ENCODE measurements at places on chromosomes 2 and 18.
A peak's percentile ranks its signal among the peaks of the same experiment; 100 is the strongest.

DNA sequence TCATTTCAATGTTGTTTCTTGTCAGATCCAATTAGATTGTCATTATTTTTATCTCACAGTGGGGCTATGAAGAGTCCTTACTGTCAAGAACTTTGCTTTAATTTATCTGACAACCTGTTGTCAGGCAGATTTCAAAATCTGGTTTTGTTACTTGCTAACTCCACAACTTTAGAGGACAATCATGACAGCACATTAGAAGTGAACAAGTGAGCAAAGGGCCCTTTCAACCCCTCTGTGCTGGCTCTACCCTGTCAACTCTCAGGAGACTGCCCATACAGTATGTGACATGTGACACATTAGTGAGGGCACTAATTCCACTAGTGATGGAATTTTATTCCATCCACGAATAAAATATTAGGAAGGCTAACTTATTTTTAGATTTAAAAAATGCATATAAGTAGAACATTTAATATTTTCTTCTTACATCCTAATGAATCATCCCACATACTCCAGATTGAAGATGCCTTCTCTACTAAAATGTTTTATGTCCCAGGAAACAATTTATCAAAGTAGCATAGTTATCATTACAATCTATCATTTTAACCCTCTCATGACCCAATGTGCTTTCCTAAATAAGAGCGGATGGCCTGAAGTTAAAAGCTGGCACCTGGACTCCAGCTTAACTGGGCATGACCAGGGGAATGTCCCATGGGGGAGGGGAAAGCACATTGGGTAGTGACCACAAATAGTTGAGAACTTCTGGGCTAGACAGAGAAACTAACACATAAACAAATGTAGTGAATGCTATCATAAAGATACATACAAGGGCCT lies 97.6 kb upstream of the PPP1CB start:
- DNase-seq: no peak

- DNase-seq: no peak
These were observed 154.6 kb downstream of the ANKRD36 start for GRCh38 chr2:97267411-97268074.

DNA sequence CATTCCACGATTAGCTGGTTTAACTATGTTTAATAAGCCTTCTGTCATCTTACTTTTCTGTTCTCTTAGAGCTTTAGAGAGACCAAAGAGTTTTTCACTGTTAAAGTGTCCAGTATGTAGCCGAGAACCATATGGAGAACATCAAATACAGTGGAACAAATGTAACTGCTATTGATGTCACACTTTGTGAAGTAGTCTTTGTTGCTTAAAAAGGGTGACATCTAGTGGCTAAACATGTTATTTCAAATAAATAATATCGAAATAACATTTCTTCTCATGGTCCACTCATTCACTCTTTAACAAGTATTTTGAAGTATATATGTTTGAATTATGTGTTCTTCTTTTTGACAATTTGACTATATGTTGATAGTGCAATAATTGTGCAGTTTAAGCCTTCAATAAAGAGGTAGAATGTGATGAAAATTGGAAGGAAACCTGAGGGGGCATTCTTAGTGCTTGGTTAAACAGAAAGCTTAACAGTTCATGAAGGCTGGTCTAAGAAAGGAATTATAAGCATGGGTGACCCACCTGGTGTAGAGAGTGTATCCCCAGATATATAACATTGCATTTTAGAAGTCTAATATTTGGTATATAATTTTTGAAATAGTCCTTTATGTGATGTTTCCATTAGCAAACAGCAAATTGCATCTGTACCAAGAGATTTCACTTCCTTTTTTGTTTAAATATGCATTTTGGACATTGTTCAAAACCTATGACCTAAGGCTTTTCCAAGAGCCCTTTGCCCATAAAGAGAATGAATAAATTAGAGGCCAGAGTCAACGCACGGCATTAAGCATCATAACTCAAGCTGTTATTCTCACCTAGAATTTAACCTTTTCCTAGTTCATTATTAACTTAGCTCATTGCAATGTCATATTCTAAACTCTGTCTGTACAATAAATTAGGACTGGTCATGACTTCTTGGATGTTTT lies 112.1 kb downstream of the KYNU start:
- DNase-seq: peak; percentile 39

- peak; percentile 84 for DNase-seq
These were observed 119.0 kb downstream of the ARL4C start for GRCh38 chr2:234377761-234378391.

GRCh38 chr2:70959271-70959761 lies 19.1 kb upstream of the ANKRD53 start:
- no peak for DNase-seq

DNA sequence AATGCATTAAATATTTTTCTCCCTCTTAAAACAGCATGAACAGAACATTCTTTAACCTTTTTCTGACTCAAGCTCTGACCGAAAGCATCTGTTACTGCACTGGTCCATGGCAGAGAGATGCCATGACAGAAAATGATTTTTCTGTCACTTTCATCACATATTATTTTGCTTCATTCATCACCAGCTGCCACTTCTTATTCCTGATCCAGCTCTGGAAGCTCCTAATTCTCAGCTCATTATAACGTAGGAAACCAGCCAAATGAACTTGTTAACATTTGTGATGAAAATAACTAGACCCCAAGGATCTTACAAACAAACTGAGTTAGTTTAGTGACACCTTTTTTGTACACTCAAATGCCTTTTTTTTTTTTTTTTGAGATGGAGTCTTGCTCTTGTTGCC lies 7.6 kb upstream of the CFLAR start:
- DNase-seq: no peak

DNA sequence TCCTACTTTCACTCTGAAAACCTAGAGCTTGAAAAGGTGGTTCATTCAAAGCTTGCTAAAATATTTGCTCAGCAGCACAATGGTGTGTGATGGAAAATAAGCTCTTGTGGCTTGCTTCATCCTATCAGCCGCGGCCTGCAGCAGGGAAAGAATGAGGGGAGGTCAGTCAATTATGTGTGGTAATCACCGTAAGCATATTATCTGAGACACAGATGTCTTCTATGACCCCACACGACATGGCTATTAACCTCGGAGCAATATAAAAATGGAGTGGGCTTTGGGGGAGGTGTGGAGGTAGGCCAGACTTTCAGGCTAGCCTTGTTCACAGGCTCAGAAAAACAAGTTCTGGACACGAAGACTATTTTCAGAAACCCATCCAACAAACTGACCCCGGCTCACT lies 98.4 kb upstream of the SIX3 start:
- no peak for DNase-seq

- no peak for DNase-seq
These were observed 377.7 kb downstream of the TDRD15 start for GRCh38 chr2:21501376-21502027.

GRCh38 chr2:102667072-102667471 lies 47.7 kb downstream of the SLC9A2 start:
- DNase-seq: no peak

GRCh38 chr2:102796337-102796736 lies 34.5 kb downstream of the TMEM182 start:
- DNase-seq: no peak

DNA sequence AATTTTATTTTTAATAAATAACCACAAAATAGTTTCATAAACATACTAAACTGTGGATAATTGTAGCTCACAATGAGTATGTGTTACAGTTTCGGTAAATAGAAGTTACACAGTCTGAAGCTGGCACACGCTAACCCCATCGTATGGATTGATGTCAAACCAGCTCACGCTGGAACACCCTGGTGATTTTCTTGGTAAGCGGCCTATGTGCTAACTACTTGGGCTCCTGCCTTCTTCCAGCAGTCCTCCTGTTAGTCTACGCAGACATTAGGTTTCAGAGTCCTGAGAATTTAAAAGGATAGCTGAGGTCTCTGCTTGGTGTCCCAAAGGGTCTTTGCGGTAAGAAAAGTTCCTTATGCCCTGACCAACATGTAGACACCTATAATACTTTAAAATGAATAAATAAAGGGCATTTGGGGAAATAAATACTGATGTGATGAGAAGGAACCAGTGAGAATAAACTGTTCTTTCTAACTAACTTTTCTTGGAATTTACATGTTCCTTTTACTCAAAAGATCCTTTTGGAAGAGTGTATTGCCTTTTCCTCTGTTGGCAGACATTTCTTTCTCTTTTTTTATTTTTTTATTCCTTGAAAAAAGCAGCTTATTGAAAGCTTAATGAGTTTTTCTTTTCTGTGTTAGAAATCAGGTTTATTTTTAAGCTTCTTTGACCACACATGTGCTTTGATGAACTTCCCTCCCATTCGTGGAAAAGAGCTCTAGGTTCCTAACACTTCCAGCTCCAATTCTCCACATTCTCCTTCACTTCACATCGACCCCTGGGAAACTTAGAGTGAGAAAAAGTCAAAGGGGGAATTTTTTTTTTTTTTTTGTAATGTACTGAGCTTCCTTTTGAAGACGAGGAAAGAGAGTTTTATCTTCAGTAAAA lies 322.2 kb downstream of the IRS1 start:
- no peak for DNase-seq

DNA sequence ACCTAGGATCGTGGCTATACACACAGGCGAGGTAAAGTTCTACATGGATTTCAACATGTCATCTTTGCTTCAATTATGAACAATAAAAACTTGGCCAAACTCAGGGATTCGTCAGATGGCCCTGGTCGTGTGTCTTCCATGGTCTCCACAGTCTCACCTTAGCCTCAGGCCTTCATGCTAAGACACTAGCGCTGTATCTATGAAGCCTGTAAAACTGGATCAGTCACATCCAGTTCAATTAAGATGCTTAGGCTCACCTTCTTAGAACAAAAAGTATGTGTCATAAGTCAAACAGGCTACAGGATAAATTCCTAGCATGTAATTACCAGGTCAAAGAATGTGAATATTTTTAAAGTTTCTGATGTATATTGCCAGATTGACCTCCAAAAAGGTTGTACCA lies 113.7 kb upstream of the NRP2 start:
- no peak for DNase-seq

GRCh38 chr2:234091883-234092282 lies 41.4 kb downstream of the SPP2 start:
- DNase-seq: no peak

DNA sequence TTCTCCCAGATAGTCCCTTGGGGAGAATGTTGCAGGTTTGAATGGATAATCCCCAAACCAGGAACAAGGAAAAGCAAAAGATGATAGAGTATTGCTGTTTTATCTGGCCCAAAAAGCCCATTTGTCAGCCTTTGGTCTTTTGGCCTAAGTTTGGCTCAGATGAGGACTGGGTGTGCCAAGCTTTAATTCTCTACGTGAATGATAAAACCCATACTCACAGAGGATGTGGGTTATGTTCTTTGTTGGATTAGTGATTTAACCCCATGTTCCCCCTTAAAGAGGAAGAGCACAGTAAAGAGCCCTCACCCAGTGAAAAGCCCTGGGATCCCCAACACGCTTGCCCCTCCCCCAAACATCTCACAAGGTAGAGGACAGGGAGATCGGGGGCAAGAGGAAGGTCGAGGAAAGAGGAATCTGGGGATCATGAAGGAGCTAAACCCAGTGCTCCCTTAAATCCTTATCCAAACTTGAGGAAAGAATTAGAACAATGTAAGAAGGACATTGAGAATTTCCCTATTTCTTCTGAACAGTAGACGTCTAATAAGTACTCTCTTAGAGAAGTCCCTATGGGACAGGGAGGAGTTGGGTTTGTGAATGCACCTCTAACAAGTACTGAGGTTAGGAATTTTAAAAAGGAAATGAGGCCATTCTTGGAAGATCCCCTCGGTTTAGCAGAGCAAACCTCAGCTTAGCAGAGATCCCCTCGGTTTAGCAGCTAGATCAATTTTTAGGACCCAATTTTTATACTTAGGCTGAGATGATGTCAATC lies 105.0 kb downstream of the HIBCH start:
- no peak for DNase-seq

DNA sequence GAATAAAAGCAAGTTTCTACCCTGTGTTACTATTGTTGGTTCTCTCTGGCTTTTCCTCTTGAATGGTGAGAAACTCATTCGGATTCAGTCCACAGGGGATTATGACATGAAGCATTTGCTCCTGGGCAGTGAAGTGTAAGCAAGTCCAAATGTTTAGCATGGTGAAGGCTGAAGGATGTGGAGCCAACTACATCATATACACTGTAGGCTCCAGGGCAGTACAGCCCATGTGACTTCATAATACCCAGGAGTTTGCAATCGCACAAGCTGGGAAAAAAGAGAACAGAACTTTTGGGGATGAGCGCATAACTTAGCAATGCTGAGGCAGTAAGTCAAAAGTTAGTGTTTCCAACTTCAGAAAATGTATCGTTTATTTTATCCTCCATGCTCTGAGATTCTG lies 695.7 kb upstream of the POU3F3 start:
- DNase-seq: no peak

- DNase-seq: no peak
These were observed 34.2 kb downstream of the B4GALT6 start for GRCh38 chr18:31649978-31650719.

DNA sequence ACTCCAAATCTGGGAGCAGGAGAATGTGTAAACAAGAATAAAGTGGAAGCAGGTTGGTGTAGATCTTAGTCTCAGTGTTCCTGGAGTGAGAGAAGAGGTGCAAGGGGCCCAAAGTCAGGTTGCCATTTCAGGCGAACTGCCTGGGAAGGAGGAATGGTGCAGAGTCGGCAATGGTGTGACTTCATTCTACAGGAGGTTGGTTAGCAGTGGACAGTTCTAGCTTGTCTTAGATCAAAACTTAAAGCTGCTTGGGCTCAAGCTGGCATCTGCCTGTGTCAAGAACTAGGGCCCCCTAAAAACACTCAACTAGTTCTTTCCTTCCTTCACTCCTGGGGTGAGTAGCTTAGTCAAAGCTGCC lies 3.5 kb downstream of the STK16 start:
- no peak for DNase-seq

GRCh38 chr2:239467281-239467955 lies 66.6 kb upstream of the HDAC4 start:
- DNase-seq: no peak

- peak; percentile 76 for DNase-seq
These were observed 135.6 kb upstream of the ZNF236 start for GRCh38 chr18:76686737-76687231.

DNA sequence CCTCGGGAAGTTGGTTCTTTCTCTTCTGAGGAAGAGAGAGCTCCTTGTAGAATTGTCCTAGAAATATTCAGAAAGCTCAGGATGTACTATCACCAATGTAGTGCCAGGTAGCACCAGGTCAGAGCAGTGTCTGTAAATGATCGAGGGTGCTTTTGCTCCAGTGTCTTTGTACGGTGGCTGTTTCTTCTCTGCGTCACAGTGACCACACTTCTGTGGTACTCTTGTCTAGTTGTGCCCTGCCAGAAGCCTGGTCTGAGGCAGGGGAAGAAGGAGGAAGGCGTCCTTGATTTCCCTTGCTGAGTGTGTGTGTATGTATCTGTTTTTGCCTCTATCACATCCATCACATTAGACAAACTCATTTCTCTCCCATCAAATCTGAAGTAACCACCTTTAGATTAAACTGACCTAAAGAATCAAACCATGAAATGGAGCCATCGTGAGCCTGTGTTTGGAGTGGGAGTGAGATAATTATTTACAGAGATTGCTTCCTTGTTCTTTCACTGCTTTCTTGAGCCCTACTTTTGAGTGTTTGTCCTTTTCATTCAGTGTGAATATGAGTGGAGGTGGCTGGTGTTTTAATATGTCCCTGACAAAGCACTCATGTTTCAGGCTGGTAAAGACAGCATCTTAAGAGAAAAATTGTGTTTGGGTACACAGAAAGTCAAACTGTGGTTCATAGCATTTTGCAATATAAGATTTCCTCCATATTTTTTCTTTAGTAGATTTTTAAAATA lies 97.2 kb downstream of the ACOXL start:
- no peak for DNase-seq

- no peak for DNase-seq
These were observed 193.4 kb downstream of the TDRD15 start for GRCh38 chr2:21317131-21317530.

GRCh38 chr18:1657876-1658275 lies 753.2 kb downstream of the ADCYAP1 start:
- no peak for DNase-seq

Data from AG08395 (cell line).